Muscle of leg (tissue), 16 donors: ENCODE measurements at places on chromosomes 12 and 14.

- no peak for DNase-seq
Measured at GRCh38 chr12:96720363-96720705, 186.7 kb upstream of the NEDD1 start.

DNA sequence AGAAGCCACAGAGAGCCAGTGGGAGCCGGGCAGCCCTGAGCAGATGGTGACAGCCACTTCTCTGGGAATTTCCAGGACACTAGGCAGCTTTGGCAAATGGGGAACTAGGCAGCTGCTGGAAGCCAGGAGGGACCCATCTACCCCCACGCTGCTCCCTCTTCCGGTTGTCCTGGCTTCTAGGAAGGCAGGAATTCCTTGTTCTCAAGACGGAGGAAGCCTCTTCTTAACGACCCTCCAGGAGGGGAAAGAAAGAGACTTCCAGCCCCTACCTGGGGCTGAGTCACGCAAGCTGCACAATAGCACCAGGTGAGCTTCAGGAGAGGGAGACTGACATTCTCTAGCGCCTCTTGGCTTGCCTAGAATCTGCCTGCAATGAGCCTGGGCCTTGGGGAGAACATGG lies 141.5 kb downstream of the ANO2 start:
- no peak for DNase-seq

GRCh38 chr14:22105006-22105623 lies 431.5 kb upstream of the OR4E1 start:
- no peak for DNase-seq

DNA sequence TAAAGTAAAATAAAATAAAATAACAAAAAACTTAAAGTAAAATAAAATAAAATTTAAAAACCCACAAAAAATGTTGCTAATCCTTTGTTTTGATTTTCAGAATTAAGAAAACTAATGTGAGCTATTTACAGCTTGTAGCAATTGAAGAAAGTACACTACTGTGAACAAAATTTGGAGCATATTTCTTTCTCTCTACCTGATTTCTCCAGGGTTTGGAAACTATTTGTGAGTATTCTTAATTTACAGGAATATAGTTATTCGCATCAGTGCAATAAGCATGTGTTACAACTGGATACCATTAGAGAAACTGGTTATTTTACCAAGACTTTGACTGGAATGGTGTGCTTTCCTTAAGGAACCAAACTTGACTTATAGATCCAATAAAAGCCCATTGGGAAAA lies 86.1 kb upstream of the CNOT2 start:
- no peak for DNase-seq

DNA sequence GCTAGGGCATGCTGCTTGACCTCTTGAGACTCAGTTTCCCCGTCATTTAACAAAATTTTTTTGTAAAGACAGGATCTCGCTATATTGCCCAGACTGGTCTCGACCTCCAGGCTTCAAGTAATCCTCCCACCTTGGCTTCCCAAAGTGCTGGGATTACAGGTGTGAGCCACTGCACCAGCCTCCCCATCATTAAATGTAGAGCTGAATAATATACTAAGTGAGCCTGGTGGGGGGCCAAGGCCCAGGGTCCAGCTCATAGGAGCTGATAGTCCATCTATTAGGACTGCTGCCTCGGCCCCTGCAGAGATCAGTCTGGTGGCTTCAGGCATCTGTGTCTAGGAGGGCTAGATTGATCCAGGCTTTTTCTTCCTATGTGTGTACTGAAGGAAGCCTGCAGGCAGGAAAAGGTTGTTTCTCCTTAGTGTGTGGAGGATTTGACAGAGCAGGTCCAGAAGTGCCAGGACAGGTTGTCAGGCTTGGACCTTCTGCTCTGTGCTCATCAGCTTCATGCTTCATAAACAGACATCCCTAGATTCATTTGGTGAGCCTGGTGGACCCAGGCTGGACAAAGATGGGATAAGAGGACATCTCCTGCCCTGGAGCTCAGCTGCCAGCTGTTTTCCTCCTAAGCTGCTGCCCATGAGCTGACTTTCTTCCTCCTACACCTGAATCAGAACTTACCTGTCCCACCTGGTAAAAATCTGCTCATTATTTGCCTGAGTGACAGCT lies 135.4 kb downstream of the ZFP36L1 start:
- DNase-seq, result no peak

DNA sequence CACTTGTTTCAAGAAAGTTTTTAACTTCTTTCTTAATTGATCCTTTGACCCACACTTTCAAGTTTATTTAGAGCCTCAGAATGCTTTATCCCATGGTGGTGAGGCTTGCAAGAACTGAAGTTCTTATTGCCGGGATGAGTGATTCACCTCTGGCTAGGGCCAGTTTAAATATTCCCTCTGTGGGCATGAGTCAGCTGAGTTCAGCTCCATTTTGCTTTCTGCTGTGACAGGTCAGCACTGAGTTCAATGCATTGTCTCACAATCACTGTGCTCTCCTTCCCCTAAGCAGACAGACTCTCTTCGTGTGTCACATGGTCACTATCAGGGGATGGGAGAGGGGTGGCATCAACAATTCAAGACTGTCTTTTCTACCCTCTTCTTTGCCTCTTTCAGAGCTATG lies 514.6 kb upstream of the FBXO33 start:
- DNase-seq, result no peak

- DNase-seq, result no peak
Measured at GRCh38 chr14:53027041-53027440, 76.2 kb upstream of the FERMT2 start.

- no peak for DNase-seq
Measured at GRCh38 chr12:74193191-74193590, 344.4 kb upstream of the ATXN7L3B start.

DNA sequence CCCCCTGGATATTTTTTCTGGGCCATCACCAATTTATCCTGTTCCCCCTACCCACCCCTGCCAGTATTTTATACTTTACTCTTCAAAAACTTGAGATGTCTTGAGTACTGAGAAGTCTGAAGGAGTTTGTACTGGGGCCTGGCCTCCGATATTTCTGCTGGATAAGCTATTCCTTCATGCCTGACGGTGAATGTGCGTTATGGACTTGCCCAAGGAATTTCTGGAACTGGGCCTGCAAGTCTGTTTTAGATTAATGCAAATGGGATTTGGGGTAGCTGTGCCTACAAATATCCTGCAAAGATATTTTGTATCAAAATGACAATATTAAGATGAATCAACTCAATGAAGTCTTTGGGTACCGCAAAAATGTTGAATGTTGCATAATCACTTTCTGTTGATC lies at the start of gene PTCSC3:
Gene PTCSC3 (minus strand): TSS at position 199 of the 400 bp plus-strand sequence.
- DNase-seq, result no peak

DNA sequence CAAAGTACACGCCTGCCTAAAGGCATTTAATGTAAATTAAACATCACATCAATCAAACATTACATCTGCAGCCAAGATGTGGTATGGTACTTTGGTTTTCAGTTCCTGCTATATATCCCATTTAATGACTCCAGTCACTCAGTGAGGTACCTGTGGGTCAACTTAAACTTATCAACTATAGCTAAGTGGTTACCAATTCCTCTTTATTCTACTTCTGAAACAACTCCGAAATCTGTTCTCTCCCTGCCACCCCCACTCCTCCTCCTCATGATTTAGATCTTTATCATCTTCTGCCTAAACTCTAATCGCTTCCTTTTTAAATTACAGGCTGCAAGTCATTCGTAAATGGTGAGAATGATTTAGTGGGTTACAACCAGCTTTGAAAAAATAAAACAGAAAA lies 57.9 kb downstream of the BCL2L14 start:
- DNase-seq, result no peak

- no peak for DNase-seq
Measured at GRCh38 chr12:77130193-77130592, 64.8 kb upstream of the E2F7 start.

DNA sequence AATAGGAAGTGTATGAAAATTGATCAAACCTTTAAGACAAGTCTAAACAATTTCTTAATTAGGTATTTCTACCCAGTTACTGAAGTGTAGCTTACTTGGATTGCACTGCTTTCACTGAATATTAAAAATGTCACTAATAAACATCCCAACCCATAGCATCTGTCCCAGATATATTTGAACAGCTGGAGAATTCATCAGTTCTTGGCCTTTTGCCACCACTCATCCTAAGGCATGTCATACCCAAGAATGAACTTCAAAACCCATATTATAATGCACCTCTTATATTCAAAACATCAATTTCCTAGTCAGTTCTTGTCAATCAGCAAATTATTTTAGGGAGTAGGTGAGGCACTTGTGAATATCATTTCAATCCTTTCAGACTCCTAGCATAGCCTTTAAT lies 392.3 kb downstream of the PAWR start:
- peak; percentile 61 for DNase-seq

- no peak for DNase-seq
Measured at GRCh38 chr14:98999901-99000300, 272.1 kb downstream of the BCL11B start.

- DNase-seq, result no peak
Measured at GRCh38 chr14:100890061-100890850, 13.3 kb downstream of the RTL1 start.

GRCh38 chr14:26709019-26709418 lies 111.2 kb upstream of the NOVA1 start:
- DNase-seq, result no peak
